GM23248 (cell line): ENCODE measurements at places on chromosomes 5 and 9.
A peak's percentile ranks its signal among the peaks of the same experiment; 100 is the strongest.

DNA sequence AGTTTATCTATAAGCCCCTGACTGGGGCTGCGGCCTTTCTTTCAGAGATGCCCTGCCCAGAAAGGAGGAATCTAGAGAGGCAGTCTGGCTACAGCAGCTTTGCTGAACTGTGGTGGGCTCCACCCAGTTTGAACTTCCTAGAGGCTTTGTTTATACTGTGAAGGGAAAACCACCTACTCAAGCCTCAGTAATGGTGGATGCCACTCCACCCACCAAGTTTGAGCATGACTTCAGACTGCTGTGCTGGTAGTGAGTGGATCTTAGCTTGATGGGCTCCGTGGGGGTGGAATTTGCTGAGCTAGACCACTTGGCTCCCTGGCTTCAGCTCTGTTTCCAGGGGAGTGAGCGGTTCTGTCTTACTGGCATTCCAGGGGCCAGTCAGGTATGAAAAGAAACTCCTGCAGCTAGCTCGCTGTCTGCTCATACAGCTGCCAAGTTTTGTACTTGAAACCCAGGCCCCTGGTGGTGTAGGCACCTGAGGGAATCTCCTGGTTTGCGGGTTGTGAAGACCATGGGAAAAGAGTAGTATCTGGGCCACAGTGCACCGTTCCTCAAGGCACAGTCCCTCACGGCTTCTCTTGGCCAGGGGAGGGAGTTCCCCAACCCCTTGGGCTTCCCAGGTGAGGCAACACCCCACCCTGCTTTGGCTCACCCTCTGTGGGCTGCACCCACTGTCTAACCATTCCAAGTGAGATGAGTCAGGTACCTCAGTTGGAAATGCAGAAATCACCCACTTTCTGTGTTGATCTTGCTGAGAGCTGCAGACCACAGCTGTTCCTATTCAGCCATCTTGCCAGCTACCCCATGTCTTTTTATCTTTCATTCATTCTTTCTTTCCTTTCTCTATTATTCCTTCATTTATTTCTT lies 211.8 kb upstream of the C9orf72 start:
- no peak for DNase-seq

DNA sequence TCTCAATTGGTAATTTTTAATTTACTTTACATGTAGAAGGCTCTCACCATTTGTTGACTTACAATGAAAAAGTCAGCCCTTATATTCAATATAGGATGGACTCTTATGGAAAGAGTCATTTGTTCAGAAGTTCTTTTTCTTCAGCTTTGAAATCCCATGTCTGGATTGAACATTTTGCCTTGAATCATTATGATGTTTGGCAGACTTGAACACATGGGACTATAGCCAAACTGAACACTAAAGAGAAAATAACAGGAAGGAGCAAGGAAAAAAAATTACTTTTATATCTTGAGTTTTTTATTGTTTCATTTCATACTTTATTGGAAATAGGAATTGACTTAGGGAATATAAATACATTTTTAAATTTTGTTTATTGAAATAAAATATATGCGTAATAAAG lies 1503.0 kb downstream of the EFNA5 start:
- no peak for DNase-seq

DNA sequence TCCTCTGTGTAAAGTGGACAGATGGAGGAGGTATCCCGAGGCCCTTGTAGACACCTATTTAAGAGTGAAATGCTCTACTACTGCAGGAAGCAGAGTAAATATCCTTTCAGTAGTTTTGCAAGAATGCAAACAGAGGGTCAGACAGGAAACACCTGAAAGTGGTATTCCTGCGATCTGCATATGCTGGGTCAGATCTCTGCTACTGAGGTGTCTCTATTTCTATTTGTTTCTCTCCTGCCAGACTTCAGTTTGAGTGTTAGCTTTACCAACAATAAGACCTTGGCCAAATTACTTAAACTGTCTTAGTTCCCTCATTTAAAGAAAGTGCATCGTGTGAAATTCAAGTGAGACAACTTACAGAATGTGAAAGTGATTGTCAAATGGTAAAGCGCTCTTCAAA lies 47.6 kb downstream of the JAKMIP2 start:
- DNase-seq: no peak

DNA sequence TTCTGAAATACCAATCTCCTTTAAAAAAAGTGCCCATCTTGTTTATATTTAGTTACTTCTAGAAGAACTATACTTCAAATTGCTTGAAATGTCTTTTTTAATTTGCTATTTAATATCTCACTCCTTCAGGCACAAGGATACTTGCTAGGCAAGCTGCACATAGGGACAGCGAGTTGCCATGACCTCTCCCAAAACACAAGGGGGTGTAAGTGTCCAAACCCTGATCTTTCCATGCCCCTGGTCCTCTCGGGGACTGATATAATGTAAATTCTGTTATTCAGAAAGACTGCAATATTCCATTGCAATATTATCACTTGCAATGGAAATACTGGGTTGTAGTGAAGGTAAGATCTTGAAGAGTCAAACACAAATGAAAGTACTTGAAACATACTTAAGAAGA lies 480.4 kb downstream of the CETN3 start:
- no peak for DNase-seq

- no peak for DNase-seq
These were observed 77.7 kb downstream of the TUSC1 start for GRCh38 chr9:25600501-25600900.

- no peak for DNase-seq
These were observed 70.6 kb downstream of the LMX1B start for GRCh38 chr9:126684345-126684744.

DNA sequence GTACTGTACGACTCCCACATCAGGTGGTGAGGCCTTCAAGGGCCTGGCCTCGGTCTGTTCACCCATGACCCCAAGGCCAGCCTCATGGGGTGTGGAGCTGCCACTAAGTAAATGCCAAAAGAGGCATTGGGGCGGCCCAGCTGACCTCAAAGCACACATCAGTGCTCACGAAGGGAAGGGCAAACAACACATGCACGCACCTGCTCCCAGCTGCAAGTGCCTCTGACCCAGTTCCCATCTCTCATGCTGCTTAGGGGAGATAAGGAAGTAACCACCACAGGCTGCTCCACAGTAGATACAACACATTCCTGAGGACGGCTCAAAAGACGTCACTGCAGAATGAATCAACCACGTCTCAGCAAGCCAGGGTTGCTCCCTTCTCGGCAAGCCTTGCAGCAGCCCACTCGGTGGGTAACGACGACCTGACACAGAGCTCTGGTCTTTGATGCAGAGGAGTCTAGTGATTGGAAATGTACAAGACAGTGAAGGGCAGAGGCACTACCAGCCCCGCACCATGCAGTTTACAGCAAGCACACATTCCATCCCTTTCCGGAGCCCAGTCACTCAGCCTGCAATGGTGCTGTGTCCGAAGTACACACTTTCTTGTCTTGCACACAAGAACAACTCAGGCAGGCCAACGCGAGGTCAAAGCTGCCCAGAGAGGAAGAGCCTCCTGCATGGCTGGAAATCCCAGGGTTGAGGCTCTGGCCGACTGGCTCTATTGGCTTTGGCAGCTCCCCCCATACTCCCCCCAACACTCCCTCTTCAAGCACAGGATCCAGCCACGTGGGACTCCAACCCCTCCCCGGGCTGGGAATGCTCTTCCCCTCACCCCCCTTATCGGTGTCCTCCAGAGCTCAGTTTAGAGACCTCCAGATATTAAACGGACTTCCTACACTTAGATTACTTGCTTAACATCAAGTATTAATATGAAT lies 31.8 kb downstream of the FABP6 start:
- DNase-seq: no peak

DNA sequence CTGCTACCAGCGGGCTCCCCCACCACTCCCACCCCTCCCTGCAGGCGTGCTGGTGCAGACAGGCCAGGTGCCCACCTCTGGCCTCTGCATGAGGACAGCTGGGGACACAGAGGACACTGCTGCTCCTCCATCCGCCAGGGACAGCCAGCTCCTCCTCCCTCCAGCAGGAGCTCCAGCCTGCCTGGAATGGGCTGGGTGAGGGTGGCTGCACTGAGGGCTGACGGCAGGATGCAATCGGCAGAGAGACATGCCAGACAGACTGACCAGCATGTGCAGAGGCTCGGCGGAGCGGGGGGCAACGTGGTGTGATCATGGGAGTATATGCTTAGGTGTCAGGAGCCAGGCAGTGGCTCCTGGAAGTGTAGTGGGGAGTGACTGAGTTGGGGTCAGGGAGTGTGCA lies 68.4 kb downstream of the RASGEF1C start:
- no peak for DNase-seq

GRCh38 chr5:74237571-74238145 lies 402.9 kb downstream of the ENC1 start:
- DNase-seq: no peak

GRCh38 chr9:3277200-3277599 lies 248.6 kb downstream of the RFX3 start:
- no peak for DNase-seq

DNA sequence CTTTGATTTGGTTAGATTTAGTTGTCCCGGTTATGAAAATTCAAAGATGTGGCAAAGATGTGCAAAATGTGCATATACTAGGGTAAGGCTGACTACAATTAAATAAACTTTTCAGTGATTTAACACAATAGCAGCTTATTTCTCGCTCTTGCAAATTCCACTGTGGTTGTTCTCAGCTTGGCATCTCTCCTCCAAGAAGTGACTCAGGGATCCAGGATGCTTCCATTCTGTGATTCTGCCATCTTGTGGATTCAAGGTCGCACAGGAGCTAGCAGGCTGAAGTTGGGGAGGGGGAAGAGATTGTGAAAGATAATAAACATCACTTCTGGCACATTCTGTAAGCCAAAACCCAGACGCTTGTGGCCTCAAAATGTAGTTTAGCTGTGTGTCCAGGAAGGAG lies 60.1 kb upstream of the TGFBR1 start:
- no peak for DNase-seq

GRCh38 chr5:88394536-88395175 lies 126.0 kb upstream of the TMEM161B start:
- no peak for DNase-seq

- DNase-seq: peak; percentile 31
These were observed 41.4 kb upstream of the PAPPA start for GRCh38 chr9:116112236-116112635.

DNA sequence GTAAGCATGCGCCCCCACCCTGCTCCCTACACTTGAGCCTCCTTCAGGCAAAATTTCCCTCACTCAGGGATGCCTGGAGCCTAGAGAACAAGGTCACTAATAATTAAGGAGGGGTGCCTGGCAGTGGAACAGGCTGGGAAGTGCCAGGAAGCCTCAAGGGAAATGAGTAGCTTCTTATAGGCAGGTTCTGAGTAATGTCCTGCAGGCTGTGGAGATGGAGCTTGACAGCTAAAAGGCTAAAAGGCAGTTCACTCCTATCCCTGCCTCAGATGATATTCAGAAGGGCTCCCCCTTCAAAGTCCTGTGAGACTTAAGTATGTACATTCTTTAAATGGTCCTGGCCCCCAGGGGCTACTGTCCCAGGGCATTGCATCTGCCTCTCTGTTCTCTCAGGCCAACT lies 65.5 kb upstream of the SMIM32 start:
- DNase-seq: no peak

DNA sequence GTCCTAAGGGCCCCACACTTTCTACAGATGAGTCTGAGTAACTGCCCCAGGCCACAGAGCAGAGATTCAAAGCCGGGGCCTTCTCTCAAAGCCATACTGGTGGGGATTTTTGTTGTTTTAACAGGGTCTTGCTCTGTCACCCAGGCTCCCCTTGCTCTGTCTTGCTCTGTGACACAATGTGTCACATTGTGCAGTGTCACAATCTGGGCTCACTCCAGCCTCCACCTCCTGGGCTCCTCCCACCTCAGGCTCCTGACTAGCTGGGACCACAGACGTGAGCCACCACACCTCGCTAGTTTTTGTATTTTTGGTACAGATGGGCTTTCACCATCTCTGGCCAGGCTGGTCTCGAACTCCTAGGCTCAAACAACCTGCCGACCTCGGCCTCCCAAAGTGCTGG lies 8.6 kb downstream of the AGPAT2 start:
- DNase-seq: no peak

- DNase-seq: peak; percentile 77
These were observed 38.2 kb upstream of the GRAMD2B start for GRCh38 chr5:126384985-126385384.

DNA sequence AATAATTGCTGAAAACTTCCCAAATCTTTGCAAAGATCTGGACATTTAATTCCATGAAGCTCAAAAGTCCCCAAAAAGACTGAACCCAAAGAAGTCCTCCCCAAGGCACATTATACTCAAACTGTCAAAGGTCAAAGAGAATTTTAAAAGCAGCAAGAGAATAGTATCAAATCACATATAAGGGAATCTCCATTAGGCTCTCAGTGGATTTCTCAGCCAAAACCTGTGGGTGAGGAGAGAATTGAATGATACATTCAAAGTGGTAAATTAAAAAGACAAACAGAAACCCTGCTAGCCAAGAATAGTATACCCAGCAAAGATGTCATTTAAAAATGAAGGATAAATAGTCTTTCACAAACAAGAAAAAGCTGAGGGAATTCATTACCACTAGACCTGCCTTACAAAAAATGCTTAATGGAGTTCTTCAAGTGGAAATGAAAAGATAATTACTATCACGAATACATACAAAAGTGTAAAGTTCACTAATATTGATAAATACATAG lies 134.1 kb downstream of the NDUFS4 start:
- no peak for DNase-seq

- DNase-seq: peak; percentile 63
These were observed 126.9 kb upstream of the OSMR start for GRCh38 chr5:38718771-38719391.

DNA sequence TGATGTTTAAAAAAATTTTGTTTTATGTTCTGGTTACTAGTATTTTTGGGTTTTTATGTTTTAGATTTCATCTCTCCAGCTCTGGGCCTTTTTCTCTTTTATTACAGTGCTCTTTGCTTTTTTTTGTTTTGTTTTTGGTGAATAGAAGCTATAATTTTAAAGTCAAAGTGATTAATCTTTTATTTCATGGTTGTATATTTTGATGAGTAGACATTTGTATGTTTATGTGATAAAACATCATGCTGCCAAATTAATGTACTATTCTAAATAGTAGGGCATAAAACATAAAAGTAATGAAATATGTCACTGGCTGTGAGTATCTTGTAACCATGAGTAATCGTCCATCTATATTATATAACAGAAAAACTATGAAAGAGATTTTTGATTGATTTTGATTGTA lies 93.9 kb downstream of the PDE8B start:
- DNase-seq: no peak

- no peak for DNase-seq
These were observed 21.2 kb downstream of the TRIM14 start for GRCh38 chr9:98097836-98098235.

- no peak for DNase-seq
These were observed 54.1 kb downstream of the GADD45G start for GRCh38 chr9:89658931-89659330.

- peak; percentile 28 for DNase-seq
These were observed 58.5 kb upstream of the SUB1 start for GRCh38 chr5:32526810-32527209.

- DNase-seq: no peak
These were observed 17.1 kb downstream of the CTNNA1 start for GRCh38 chr5:138770291-138770690.

GRCh38 chr9:15155826-15156225 lies 151.2 kb downstream of the TTC39B start:
- DNase-seq: peak; percentile 22

GRCh38 chr5:132661231-132662003 lies 3.4 kb downstream of the IL13 start:
- peak; percentile 12 for DNase-seq

- DNase-seq: no peak
These were observed 562.8 kb downstream of the PDE4D start for GRCh38 chr5:59330680-59331079.
